Stimulated activated naive CD8-positive, alpha-beta T cell treated with anti-CD3 and anti-CD28 coated beads, Interleukin-15, Interleukin-2, amounts not matched to agents 100 U/mL and 50 U/mL, for 24 hours (primary cell): ENCODE measurements at places on chromosomes 13 and 19.

- no peak for DNase-seq
These were observed 41.8 kb upstream of the CD177 start for GRCh38 chr19:43311706-43312105.

- DNase-seq, result no peak
These were observed 78.4 kb downstream of the DPF1 start for GRCh38 chr19:38145623-38146022.

DNA sequence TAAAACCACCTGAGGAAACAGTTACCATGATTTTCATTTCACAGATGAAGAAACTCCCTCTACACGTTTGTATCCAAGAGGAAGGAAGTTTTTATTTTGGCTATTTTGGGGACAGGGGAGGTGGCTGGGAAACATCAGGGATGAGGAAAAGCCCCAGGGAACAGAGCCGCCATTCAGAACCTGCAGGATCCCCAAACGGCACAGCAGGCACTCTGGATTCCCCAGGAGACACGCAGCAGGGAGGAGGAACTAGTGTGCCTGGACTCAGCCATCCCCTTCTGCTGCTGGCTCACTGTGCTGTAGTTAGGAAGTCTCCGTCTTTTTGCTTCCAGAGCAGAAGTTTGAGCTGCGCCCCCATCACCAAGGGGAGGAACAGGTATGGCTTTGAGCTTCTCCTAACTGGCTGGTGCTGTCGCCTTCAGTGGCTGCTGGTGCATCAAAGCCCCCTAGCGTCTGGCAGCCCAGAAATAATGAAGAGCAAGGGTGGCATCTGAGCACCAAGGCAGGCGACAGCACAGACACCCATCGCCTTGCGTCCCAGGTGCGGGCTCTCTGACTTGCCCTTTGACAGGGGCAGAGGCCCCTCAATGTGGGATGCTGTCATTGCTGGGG is 4.2 kb downstream of the NAPA start:
- DNase-seq, result no peak

- DNase-seq, result no peak
These were observed 8.2 kb upstream of the LATS2 start for GRCh38 chr13:21069561-21070004.

- DNase-seq, result no peak
These were observed 3.4 kb downstream of the HCN2 start for GRCh38 chr19:593055-593454.

DNA sequence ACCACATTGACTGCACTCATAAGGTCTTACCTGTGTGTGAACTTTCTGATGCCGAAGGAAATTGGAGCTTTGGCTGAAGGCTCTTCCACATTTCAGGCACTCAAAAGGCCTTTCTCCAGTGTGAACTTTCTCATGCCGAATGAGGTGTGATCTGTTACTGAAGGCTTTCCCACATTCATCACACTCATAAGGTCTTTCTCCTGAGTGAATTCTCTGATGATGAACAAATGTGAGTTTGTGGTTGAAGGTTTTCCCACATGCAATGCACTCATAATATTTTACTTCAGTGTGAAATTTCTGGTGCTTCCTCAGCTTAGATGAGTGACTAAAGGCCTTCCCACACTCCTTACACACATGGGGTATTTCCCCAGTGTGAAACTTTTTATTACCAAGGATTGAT is 5.7 kb downstream of the ZNF132 start:
- DNase-seq, result no peak
